ENCODE measurements at places on chromosomes 11 and 22.

DNA sequence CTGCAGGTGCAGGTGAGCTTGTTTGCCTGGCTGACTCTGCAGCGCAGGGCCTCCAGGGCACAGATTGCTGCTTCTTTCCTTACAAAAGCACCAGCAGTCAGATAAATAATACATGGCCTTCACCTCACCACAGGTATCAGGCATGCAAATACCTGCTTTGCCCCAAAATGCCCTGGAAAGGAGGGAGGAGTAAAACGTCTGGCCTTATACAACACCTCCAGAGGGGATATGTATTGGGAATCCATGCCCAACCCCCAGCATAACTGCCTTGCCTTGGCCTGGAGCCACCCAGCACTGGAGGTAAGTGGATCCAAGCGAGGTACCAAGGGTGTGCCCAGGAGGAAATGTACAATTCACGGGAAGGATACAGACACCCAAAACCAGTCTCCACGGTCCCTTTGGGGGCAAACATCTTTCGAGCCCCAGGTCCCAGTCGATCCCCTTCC lies 860 bp downstream of the TMEM184B start:
- DNase-seq, result no peak

DNA sequence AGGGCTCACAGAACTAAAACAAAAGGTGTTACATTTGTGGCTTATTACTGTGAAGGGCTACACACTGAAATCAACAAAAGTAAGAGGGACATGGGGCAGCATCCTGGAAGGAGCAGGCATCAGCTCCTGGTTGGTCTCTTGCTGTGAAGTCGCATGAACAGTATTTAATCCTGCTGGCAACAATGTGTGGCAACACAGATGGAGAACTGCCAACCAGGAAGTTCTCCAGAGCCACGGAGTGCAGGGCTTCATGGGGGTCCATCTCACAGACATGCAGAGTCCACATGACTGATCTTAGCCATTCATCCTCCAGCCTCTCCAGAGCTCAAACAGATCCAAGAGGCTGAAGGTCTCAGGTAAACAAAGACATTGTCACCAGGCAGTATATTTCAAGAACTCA lies 32.8 kb upstream of the FGF3 start:
- DNase-seq, result no peak

- DNase-seq, result no peak
Measured at GRCh38 chr11:41499429-41499828, 40.0 kb upstream of the LRRC4C start.

DNA sequence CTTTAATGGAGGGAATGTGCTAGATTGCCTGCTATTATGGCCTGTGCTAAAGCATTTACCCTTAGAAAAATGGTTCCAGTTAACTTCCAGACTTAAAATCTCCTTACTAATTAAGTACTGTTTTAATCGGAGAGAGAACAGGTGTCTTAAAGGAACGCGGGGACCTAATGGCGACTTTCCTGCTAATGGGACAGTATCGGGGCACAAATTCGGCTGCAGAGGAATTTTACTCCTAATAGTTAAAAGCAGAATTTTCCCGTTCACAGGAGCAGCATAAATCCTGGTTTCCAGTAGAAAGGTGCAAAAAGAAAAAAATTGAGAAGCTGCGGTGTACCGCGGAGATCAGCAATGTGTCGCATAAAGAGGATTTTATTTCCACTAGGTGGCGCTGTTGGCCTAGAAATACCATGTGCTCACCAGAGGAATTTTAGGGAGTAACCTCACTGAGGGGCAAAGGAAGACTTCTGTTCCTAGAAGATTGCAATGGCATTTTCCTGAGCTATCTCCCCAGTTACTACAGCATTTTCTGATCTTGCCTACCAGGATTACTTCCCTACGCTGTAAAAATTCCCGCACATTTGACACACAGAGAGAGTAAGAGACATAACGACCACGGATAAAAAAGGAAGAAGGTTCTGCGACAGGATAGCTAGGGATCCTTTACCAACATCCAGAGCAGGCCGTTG lies 44.5 kb downstream of the ZNF280B start:
- DNase-seq, result no peak

DNA sequence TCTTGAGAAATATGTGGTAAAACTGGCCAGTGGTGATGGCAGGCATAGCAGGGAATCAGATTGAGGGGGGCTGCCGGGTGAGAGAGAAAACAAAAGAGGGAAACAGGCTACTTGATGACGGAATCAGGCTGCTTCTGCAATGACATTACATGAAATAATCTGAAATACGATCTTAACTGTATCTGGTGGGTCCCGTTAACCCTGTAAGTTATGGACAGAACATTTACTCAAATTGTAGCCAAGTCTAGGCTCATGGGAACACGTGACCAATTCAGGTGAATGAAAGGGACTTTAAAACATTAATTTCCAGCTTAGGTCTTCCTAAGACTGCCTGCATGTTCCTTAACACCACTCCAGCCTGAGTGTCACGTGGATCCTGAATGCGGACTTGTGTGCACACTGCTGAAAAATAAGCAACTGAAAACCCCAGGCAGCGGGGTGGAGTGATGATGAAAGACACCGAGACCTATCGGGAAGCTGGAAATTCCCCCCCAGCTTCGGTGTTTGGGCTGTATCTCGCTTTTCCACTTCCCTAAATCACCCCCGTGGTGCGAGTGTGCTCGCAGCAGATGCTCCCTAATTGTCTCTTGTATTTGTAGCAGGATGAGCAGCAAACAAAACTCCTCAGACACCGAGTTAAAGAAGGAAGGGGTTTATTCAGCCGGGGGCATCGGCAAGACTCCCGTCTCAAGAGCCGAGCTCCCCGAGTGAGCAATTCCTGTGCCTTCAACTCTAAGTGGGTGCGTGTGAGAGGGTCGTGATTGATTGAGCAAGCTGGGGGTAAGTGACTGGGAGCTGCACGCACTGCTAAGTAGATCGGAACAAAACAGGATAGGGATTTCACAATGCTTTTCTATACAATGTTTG lies 145.0 kb upstream of the GRK3 start:
- no peak for DNase-seq

DNA sequence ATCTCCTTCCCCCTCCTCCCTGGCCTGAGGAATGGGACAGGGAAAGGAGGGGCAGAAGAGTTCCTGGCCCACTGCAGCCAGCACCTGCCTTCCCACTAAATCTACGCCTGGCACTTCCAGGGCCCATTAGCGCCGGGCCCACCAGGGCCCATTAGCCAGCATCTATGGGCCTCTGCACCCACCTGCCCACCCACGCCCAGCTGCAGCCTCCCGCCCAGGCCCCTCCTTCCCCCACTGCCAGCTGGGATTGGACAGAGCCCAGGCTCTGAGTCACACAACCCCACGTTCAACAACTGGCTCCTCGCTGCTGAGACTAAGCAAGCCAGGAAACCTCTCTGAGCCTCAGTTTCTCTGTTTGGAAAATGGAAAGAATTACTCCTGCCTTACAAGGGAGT lies 48.7 kb downstream of the CYTH4 start:
- no peak for DNase-seq

DNA sequence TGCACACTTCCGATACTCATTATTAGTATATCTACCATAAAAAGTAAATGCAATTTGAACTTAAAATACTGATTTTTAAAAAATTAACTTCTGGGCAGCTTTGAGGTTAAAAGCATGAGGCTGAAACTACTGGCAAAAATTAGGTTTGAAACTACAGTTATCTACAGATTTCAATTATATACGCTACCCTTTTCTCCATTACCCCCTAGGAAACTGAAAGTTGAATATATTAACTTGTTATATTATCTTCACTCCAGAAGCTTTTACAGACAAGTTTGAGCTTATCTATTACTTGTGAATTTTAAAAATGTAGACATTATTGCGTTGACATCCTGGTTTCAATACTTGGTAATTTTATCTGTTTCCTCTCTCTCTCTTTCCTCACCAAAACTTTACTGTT lies 96.7 kb upstream of the DDI1 start:
- DNase-seq, result no peak

DNA sequence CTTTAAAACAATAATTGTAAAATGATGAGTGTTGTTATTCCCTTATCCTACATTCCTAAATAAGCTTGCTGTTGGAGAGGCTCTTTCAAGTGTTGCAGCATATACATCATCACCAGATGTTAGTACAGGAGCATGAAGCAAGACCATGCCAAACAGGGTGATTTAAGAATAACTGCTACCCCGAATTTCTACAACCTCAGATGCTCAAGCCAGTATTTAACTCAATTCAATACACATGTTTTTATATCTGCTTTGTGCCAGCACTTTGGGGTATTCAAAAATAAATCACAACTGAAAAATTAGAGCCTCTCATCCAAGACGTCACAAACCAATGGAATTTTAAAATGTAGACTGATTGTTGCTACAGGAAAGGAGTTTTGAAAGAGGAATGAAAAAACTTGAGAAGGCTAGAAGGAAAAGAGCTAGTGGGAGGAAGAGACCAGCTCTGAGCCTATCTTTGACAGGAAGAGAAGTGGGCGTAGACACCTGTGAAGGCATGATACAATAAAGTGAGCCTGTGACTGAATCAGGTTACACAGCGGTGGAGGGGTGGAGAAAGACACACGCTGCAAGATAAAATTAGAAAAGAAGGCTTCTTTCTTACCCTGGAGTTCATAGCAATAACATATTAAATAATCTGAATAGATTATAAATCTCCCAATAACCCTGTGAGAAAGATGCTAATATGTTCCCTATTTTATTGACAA lies 95.8 kb downstream of the DLG2 start:
- DNase-seq, result no peak

- DNase-seq, result no peak
Measured at GRCh38 chr11:61753672-61754071, 1.2 kb downstream of the MYRF start.

GRCh38 chr11:95066716-95067038 lies at the start of gene SRSF8:
SRSF8 (plus strand) TSS chr11:95066919; CDS start chr11:95067227, 308 bp downstream.
- DNase-seq, result no peak

DNA sequence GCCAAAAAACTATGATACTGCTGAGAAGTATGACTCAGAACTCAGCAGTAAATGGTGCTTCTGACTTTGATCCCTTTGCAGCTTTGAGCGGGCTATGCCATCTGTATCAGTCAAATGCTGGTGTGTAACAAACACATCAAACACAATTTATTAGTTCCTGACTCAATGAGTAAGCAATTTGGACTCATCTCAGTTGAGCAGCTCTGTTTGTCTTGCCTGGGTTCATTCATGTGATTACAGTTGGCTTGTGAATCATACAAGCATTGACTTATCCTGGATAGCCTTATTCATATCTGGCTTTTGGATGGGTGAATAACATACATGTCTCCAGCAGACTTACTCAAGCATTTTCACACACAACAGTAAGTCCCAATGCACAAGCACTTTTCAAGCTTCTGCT lies 858.8 kb downstream of the METTL15 start:
- DNase-seq, result no peak

- DNase-seq, result no peak
Measured at GRCh38 chr11:70721006-70721405, 322.7 kb downstream of the CTTN start.

GRCh38 chr11:90288212-90288821 lies 65.5 kb upstream of the CHORDC1 start:
- DNase-seq, result no peak

DNA sequence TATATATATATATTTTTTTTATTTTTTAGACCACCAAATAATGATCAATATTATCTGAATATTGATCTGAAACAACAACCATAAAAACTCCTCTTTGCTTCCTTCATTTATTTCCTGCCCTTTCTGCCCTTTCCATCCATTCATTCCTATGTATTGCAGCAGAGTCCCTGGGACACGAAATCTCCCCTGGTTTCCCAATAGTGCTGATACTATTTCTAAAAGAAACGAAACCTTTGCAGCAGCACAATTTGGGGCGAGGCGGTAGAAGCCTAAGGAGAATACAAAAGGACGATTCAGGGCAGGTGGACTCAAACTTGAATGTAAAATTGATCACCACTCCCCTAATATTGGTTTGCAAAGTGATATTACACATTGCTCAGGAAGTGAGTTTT lies 16.9 kb upstream of the AMOTL1 start:
- no peak for DNase-seq

- DNase-seq, result no peak
Measured at GRCh38 chr11:75899806-75900205, 84.8 kb downstream of the UVRAG start.

DNA sequence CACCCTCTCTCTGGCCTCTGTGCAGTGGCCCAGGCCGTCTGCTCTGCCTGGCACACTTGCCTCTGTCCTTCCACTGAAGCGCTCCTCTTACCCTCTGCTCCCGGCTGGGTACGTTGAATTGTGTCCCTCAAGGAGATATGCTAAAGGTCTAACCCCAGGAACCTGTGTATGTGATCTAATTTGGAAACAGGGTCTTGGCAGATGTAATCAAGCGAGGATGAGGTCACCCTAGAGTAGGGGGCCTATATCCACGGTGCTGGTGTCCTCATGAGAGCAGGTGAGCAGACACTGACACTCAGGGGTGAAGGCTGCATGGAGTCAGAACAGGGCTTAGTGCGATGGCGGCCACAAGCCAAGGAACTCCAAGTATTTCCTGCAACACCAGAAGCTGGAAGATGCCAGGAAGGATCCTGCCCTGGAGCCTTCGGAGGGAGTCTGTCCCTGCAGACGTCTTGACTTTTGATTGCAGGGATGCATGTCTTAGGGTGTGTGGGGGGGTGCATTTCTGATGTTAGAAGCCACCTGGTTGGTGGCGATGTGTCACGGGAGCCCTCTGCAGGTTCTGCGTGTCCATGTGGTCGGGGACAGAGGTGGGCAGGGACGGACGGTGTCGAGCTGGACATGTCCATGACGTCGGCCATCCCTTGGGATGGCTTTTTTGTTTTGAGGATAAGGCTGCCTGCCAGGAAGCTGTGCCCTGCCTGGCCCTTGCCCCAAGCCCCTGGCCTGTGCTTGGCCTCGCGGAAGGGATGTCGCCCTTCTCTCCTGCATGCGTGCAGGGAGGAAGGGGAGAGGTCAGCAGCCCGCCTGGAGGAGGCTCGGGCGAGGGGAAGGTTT lies 68.6 kb downstream of the LRP5 start:
- no peak for DNase-seq

DNA sequence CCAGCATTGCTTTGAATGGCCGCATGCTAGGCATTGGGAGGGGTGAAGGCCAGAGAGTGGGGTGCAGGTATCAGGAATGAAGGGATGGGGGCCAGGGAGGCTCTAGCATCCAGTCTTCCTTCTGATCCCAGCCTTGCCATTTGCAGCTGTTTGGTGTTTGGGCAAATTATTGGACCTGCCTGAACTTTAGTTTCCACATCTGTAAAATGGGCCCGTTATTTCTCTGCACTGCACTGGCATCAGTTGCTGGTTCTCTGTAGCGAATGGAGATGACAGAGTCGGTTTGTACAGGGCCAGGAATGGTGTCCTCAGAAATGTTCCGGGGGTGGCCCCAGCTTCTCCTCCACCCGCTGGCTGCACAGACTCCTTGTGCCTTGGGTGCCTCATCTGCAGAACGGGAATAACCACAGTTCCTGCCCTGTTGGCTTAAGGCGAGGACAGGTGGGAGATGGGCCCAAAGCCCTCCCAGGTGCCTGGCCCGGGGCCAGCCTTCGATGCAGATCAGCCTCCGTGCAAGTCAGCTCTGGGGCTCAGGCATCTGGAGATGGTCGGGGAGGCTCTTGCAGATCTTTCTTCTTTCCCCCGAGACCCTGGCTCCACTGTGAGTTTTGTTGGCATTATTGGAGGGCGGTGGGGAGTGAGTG lies 51.4 kb upstream of the SMIM38 start:
- no peak for DNase-seq

All from esophagus squamous epithelium (tissue), 5 donors.